Progenitor cell of endocrine pancreas (in vitro differentiated cells): ENCODE measurements at places on chromosomes 1 and 21. TPM values are rescaled to one million over a fixed set of nuclear protein-coding genes. Genes with fewer than 3 reads are reported as not detected.

Gene MRPS15
- 72.0 and 76.4 TPM in 2 replicates for total RNA-seq

Gene TDRD10
- total RNA-seq, result not detected in 2 replicates

Gene LRRN2
- total RNA-seq, result 9.4 and 10.7 TPM in 2 replicates

Gene GPR61
- total RNA-seq, result 0.53 TPM in 1 of 2 replicates, not detected in the other

Gene CTSE
- total RNA-seq, result 5.6 and 8.4 TPM in 2 replicates

Gene ANP32E
- total RNA-seq, result 52.1 TPM in 2 replicates

Gene ELAPOR1
- 10.6 and 14.6 TPM in 2 replicates for total RNA-seq

Gene VCAM1
- total RNA-seq, result 0.31 TPM in 1 of 2 replicates, not detected in the other

Gene EGLN1
- 18.3 and 19.9 TPM in 2 replicates for total RNA-seq

Gene CYB561D1
- 11.1 TPM in 2 replicates for total RNA-seq

Gene DYNLT5
- total RNA-seq, result 0.60 TPM in 1 of 2 replicates, not detected in the other

Gene SHISA4
- total RNA-seq, result 6.6 and 7.4 TPM in 2 replicates

GRCh38 chr1:61950418-61950817 lies 208.1 kb downstream of the PATJ start:
- peaks cover 17% of the 10 kb centered on the region for H3K36me3 ChIP-seq
- no peak overlapping the region for H3K4me3 ChIP-seq
- no peak overlapping the region for H3K27ac ChIP-seq
- H3K4me1 ChIP-seq, result peaks cover 10% of the 10 kb centered on the region
- DNase-seq, result no peak
- no peaks in the 10 kb centered on the region for H3K27me3 ChIP-seq

GRCh38 chr21:46431448-46431847 lies 27.2 kb upstream of the DIP2A start:
- no peak for DNase-seq
- H3K36me3 ChIP-seq, result peaks cover 13% of the 10 kb centered on the region
- no peaks in the 10 kb centered on the region for H3K27me3 ChIP-seq
- H3K4me3 ChIP-seq, result no peak overlapping the region

GRCh38 chr1:64129701-64130100 lies 73.7 kb upstream of the UBE2U start:
- no peaks in the 10 kb centered on the region for H3K27me3 ChIP-seq
- no peak overlapping the region for H3K27ac ChIP-seq
- H3K4me3 ChIP-seq, result no peak overlapping the region
- H3K36me3 ChIP-seq, result peaks cover 3% of the 10 kb centered on the region
- DNase-seq, result no peak

DNA sequence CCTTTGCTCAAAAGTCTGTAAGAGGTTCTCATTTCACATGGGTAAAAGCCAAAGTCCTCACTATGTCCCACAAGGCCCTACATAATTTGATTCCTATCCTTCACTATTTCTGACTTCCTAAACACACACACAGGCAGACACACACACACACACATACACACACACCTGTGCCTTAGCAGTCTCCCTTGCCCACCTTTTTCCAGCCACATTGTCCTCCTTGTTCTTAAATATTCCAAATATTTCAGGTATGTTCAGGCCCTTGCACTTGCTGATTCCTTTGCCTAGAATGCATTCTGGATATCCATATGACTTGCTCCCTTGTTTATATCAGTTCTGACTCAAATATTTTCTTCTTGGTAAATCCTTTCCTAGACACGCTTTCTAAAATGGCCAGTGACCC lies 54.6 kb downstream of the NTNG1 start:
- peaks cover 10% of the 10 kb centered on the region for H3K4me1 ChIP-seq
- DNase-seq, result no peak
- no peak overlapping the region for H3K4me3 ChIP-seq
- peak overlapping the region; percentile 94 for H3K27ac ChIP-seq
- no peaks in the 10 kb centered on the region for H3K36me3 ChIP-seq
- H3K27me3 ChIP-seq, result no peaks in the 10 kb centered on the region

DNA sequence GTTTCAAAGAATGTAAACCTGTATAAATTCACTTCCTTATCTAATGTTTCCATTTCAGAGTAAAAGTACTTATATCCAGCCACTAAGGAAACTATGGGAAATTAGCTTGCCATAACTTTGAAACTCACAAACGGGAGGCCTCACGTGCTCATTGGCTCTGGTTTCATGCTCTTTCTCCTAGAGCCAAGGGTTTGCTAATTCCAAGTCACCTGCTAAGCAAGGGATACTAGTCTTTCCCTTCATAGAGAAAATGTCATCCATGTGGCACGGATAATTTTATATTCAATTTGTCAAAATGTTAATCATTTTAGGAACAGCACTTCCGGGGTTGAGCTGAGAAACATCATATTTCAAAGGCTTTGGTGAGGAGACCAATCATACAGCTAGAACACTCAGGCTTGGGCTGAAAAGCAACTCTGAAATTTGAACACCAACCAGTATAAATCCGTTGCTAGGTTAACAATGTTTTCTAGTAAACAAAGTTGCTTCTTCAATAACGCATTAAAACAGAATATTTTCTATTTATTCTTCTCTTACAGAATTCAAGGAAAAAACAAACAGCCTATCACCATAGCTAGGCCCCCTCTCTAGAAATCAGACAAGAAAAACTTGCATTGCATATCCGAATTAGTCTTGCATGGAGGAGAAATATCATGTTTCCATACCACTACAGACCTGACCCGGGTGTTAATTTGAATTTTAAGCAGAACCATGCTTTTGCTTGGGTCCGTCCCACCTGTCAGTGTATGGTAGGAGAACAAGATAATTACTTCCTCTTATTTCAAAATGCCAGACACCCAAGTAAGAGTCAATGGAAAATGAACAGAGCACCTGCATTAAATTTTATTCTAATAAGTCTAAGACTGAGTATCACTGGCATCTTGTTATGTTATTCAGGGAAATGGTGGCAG lies 196.1 kb upstream of the ESRRG start:
- H3K36me3 ChIP-seq, result no peaks in the 10 kb centered on the region
- peaks cover 17% of the 10 kb centered on the region for H3K27me3 ChIP-seq
- H3K4me1 ChIP-seq, result peaks cover 5% of the 10 kb centered on the region
- H3K4me3 ChIP-seq, result no peak overlapping the region
- DNase-seq, result no peak

GRCh38 chr1:30749691-30750583 lies 7.6 kb downstream of the LAPTM5 start:
- peaks cover 13% of the 10 kb centered on the region for H3K27me3 ChIP-seq
- no peak overlapping the region for H3K27ac ChIP-seq
- no peak for DNase-seq
- no peak overlapping the region for H3K4me3 ChIP-seq

DNA sequence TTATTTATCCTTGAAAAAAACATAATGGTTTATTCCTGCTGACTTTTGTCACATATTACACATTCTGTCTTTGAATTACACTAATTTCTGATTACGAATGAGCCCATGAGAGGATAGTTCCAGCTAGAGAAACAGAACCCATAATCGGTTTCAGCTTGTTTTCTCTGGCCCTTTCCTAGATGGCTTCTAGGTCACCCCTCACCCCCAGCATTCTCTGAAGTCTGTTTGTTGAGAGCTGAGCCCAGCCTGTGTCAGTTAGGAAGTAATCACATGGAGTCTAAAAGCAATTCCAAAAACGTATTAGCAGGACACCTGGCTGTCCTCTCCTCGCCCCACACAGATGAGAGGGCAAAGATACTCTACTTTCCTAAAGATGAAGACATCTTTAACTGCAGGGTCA lies 48.9 kb downstream of the KIAA1614 start:
- no peak overlapping the region for H3K4me3 ChIP-seq
- no peak for DNase-seq
- peaks cover 30% of the 10 kb centered on the region for H3K36me3 ChIP-seq
- peaks cover 2% of the 10 kb centered on the region for H3K4me1 ChIP-seq

DNA sequence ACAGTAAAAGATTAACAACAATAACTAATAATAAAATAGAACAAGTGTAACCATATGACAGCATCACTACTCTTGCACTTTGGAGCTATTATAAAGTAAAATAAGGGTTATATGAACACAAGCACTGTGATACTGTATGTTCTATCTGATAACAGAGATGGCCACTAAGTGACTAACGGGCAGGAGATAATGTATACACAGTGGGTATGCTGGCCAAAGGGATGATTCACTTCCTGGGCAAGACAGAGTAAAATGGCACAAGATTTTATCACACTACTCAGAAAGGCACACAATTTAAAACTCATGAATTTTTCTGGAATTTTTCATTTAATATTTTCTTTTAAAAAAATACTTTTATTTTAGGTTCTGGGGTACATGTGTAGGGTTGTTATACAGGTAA lies 12.3 kb downstream of the SLC9C2 start:
- no peak overlapping the region for H3K27ac ChIP-seq
- no peaks in the 10 kb centered on the region for H3K4me1 ChIP-seq
- H3K27me3 ChIP-seq, result no peaks in the 10 kb centered on the region
- no peak for DNase-seq

- H3K27me3 ChIP-seq, result peaks cover 76% of the 10 kb centered on the region
- H3K4me1 ChIP-seq, result peaks cover 23% of the 10 kb centered on the region
- no peak overlapping the region for H3K4me3 ChIP-seq
- no peak for DNase-seq
- H3K36me3 ChIP-seq, result no peaks in the 10 kb centered on the region
Observed at GRCh38 chr1:229843627-229844238, 217.7 kb downstream of the URB2 start.

GRCh38 chr1:24992761-24993211 lies 62.7 kb upstream of the RUNX3 start:
- H3K36me3 ChIP-seq, result no peaks in the 10 kb centered on the region
- H3K4me3 ChIP-seq, result no peak overlapping the region
- DNase-seq, result no peak

GRCh38 chr21:37551993-37552355 lies 185.4 kb downstream of the DYRK1A start:
- no peak for DNase-seq
- peaks cover 32% of the 10 kb centered on the region for H3K4me1 ChIP-seq
- H3K27me3 ChIP-seq, result peaks cover 3% of the 10 kb centered on the region
- no peak overlapping the region for H3K27ac ChIP-seq
- H3K4me3 ChIP-seq, result no peak overlapping the region

GRCh38 chr1:53890522-53890941 lies 935 bp upstream of the YIPF1 start:
- no peaks in the 10 kb centered on the region for H3K27me3 ChIP-seq
- DNase-seq, result no peak
- peak overlapping the region; percentile 96 for H3K4me3 ChIP-seq

GRCh38 chr1:160745551-160745950 lies 6.5 kb downstream of the SLAMF7 start:
- no peaks in the 10 kb centered on the region for H3K4me1 ChIP-seq
- H3K27me3 ChIP-seq, result peaks cover 12% of the 10 kb centered on the region

DNA sequence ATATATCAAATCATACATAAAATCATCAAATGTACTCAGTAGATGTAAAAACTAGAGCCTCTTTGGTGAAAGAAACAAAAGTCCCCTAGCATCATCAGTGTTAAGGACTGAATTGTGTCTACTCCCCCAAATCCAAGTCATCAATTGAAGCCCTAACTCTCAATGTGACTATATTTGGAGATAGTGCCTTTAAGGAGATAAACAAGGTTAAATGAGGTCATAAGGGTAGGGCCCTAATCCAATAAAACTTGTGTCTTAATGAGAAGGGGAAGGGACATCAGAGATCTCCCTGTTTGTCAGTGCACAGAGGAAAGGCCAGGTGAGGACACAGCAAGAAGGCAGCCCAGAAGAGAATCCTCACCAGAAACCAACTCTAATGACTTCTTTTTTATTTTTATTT lies 33.5 kb downstream of the USP24 start:
- DNase-seq, result no peak
- H3K36me3 ChIP-seq, result peaks cover 26% of the 10 kb centered on the region
- no peaks in the 10 kb centered on the region for H3K27me3 ChIP-seq
- peaks cover 2% of the 10 kb centered on the region for H3K4me1 ChIP-seq
- H3K4me3 ChIP-seq, result no peak overlapping the region

- H3K27me3 ChIP-seq, result peaks cover 31% of the 10 kb centered on the region
- H3K4me3 ChIP-seq, result peak overlapping the region; percentile 61
- H3K36me3 ChIP-seq, result no peaks in the 10 kb centered on the region
Observed at GRCh38 chr1:182602935-182603645, 1.1 kb downstream of the RGS16 start.

DNA sequence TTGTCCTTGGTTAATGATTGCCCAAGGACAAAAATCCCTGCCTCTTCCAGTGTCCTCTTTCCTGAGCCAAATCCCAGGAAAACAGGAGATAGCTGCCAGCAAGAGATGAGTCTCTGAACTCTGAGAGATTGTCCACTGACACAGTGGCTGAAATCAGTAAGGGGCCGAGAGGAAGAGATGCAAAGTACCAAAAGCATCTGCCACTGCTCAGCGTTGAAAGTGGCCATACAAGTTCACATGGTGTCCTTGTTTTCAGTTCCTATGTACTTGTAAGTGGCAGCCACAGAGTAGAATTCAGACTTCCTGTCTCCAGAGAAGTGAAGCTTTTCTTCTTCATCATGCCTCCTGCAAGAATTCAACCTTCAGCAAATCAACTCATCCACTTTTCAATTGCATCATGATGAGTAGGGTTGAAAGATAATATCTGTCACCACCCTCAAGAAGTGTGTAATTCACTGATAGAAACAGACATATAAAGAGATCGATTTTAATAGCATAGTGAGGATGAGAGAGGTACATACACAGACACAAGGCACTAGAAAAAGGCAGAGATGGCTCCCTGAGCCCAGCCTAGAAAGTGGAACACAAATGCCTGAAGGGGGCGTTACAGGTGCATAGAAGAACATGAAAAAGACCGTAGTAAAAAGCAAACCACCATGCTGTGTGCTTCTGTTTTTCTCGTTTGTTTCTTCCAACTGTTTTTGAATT lies 185.8 kb downstream of the MRPL39 start:
- H3K36me3 ChIP-seq, result no peaks in the 10 kb centered on the region
- H3K27me3 ChIP-seq, result no peaks in the 10 kb centered on the region
- DNase-seq, result no peak
- no peak overlapping the region for H3K27ac ChIP-seq

GRCh38 chr1:206699626-206700025 lies 14.9 kb downstream of the MAPKAPK2 start:
- H3K4me3 ChIP-seq, result no peak overlapping the region
- peaks cover 8% of the 10 kb centered on the region for H3K36me3 ChIP-seq
- H3K4me1 ChIP-seq, result peaks cover 29% of the 10 kb centered on the region
- no peaks in the 10 kb centered on the region for H3K27me3 ChIP-seq
- DNase-seq, result no peak

- H3K4me3 ChIP-seq, result no peak overlapping the region
- H3K4me1 ChIP-seq, result peaks cover 2% of the 10 kb centered on the region
- DNase-seq, result no peak
- no peak overlapping the region for H3K27ac ChIP-seq
- no peaks in the 10 kb centered on the region for H3K36me3 ChIP-seq
- H3K27me3 ChIP-seq, result peaks cover 42% of the 10 kb centered on the region
Observed at GRCh38 chr1:41673378-41673777, 188.9 kb upstream of the EDN2 start.

DNA sequence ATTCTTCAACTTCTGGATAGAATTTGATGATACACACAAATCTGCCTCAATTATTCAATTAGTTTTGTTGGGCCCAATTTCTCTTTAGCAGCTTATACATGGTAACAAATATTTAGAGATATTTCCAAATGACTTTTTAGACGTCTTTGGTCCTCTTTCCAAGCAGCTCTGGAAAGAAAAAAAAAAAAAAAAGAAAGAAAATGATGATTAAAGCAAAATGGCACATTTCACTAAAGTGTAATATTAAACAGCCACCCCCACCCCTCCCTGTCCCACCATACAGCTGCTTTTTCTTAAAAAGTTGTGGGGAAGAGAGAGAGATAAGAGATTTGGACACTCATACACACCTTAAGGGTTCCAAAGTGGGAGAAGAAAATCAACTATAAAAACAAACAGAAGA lies 977 bp downstream of the METTL18 start:
- H3K36me3 ChIP-seq, result peaks cover 9% of the 10 kb centered on the region
- H3K27ac ChIP-seq, result peak overlapping the region; percentile 99
- peak overlapping the region; percentile 99 for H3K4me3 ChIP-seq
- H3K4me1 ChIP-seq, result peaks cover 26% of the 10 kb centered on the region
- peaks cover 2% of the 10 kb centered on the region for H3K27me3 ChIP-seq
